ENCODE measurements at places on chromosomes 16 and 17. TPM values are rescaled to one million over a fixed set of nuclear protein-coding genes. Genes with fewer than 3 reads are reported as not detected.

GRCh38 chr17:41513168-41513547 is 5.5 kb downstream of the KRT15 start:
- no peak for DNase-seq
- H3K27me3 ChIP-seq: no peaks in the 10 kb centered on the region
- H3K27ac ChIP-seq: no peak overlapping the region
- peaks cover 44% of the 10 kb centered on the region for H3K36me3 ChIP-seq

DNA sequence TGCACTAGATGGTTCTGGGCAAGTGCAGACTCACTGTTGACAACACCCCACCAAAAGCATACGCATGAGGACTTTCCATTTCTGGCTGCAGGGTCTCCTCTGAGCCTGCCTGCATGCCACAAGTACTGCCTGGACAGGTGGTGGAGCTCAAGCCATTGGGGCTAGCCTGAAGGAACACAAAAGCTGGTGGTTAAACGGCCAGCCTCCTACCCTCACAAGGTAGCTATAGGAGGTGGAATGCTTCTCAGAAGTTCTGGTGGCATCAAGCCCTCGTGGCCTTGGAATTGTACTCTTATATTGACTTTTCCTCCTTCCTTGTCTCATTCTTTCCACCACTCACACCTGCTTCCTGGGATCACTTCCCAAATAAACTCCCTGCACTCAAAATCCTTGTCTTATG is 56.6 kb upstream of the BCAR1 start:
- H3K36me3 ChIP-seq: peaks cover 11% of the 10 kb centered on the region
- H3K27ac ChIP-seq: peak overlapping the region; percentile 54
- H3K27me3 ChIP-seq: no peaks in the 10 kb centered on the region
- no peak for DNase-seq
- peaks cover 41% of the 10 kb centered on the region for H3K4me1 ChIP-seq

GRCh38 chr16:847681-848445 is 47.3 kb upstream of the GNG13 start:
- H3K27me3 ChIP-seq: no peaks in the 10 kb centered on the region
- H3K36me3 ChIP-seq: peaks cover 5% of the 10 kb centered on the region
- H3K4me3 ChIP-seq: no peak overlapping the region
- no peaks in the 10 kb centered on the region for H3K4me1 ChIP-seq
- H3K27ac ChIP-seq: no peak overlapping the region

DNA sequence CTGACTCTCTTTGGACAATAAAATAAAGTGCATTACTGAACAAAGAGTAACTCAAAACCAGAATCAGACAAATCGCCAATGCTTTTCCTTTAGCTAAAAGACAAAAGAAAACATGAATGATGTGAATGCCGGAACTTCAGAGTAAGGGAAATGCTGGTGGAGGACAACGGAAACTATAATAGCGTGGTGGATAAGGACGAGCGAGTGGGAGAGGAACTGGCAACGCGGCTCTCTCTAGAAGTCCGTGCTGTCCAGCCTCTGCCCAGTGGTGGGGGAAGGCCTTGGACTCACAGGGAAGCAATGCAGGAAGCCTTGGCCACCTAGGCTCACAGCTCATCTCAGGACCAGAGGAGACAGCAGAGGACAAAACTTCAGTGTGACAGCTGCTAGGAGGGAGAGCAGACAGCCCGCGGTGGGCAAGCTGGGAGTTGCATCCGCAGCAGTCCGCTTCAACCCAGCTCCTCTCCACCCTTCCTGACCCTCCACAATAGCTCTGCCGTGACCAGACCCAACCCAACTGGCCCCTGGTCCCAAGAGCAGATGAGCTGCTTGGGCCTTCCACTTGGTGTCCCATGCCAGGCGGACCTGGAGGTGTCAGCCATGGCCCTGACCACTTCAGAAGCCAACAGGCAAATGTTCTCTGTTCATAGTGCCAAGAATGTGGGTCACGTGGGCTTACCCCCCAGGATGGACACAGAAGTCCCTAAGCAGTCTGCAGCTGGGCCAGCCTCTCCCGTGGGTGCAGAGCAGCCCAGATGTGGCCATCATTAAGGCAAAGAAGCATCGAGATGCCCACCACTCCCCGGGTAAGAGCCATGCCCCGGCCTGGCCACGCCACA is 5.3 kb upstream of the FAAP100 start:
- H3K4me3 ChIP-seq: no peak overlapping the region
- peaks cover 67% of the 10 kb centered on the region for H3K36me3 ChIP-seq
- H3K27ac ChIP-seq: no peak overlapping the region
- peaks cover 6% of the 10 kb centered on the region for H3K4me1 ChIP-seq

DNA sequence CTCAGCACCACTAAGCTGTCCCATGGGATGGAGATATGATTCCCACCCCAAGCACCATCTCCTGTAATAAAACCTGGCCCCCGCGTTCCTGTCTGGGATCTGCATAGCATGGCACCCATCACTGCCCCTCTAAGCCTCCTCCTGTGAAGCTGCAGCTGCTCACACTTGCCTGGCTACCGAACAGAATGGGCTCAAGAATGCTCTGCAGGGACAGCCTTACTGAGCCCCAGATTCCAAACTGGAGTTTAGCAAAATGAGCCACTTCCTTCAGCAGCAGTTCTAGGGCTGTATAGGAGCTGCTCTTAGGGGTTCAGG is 256.1 kb downstream of the CPPED1 start:
- H3K4me1 ChIP-seq: no peaks in the 10 kb centered on the region
- H3K27me3 ChIP-seq: no peaks in the 10 kb centered on the region
- H3K4me3 ChIP-seq: no peak overlapping the region
- H3K27ac ChIP-seq: no peak overlapping the region
- no peak for DNase-seq
- H3K36me3 ChIP-seq: no peaks in the 10 kb centered on the region

DNA sequence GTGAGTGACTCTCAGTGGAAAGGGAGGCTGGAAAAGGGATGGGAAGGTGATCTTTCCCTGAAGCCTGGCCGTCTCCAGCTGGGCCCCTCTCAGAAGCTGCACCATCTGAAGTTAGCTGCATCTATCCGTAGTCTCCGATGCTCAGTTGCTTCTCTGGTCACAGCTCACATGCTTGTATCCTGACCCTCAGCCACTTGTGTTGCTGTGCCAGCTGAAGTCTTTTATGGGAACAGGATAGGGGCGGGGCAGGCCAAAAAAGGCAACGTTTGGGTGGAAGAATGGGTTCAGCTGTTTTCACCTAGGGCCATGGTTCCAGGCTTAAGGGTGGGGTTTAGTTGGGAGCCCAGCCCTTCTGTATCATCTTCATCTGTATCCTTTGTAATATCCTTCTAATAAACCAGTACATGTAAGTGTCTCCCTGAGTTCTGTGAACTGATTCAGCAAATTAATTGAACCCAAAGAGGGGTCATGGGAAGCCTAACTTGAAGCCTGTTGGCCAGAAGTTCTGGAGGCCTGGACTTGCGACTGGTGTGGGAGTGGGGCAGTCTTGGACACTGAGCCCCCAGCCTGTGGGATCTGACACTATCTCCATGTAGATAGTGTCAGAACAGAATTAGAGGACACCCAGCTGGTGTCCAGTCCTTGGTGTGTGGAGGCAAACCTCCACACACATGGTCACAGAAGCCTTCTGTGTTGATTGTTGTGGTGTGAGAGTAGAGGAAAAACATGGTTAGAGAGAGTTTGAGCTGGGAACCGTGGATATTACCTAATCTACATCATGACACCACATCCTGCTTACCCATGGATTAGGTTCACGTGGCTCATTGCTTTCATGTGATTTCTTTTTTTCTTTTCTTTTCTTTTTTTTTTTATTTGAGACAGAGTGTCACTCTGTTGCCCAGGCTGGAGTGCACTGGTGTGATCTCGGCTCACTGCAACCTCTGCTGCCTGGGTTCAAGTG is 49.3 kb upstream of the FBXO47 start:
- no peaks in the 10 kb centered on the region for H3K27me3 ChIP-seq
- H3K4me3 ChIP-seq: no peak overlapping the region
- H3K27ac ChIP-seq: no peak overlapping the region

DNA sequence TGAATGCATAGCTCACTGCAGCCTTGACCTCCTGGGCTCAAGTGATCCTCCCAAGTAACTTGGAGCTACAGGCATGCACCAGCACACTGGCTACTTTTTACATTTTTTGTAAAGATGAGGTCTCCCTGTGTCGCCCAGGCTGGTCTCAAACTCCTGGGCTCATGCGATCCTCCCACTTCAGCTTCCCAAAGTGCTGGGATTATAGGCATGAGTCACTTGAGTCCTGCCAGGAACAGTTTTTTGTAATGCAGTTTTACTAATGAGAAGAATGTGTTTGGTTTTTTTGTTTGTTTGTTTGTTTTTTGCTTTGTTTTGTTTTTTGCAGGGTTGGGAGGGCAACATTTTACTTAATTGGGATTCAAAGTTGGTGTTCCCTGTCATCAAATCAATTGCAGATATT is 22.2 kb downstream of the SOST start:
- H3K27me3 ChIP-seq: no peaks in the 10 kb centered on the region
- no peaks in the 10 kb centered on the region for H3K36me3 ChIP-seq
- peaks cover 8% of the 10 kb centered on the region for H3K4me1 ChIP-seq
- no peak overlapping the region for H3K4me3 ChIP-seq

DNA sequence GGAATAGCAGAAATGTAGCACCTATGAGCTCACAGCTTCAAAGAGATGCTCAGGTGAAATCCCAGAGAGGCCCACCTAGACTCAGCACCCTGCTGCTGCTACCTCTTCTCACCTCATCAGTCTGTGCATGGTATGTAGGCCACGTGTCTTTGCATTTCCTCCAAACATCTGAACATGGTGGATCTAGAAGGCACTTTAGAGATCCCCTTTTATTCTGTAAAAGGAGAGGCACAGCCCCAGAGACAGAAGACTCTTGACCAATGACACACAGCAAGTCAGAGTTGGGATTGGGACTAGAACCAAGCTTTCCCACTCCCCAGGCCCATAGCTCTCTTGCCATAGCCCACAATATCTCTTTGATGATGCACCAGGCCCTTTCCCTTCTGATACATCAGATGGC is 19.4 kb upstream of the NKD1 start:
- no peaks in the 10 kb centered on the region for H3K36me3 ChIP-seq
- no peak overlapping the region for H3K27ac ChIP-seq
- H3K4me3 ChIP-seq: no peak overlapping the region
- H3K4me1 ChIP-seq: peaks cover 14% of the 10 kb centered on the region
- no peak for DNase-seq

DNA sequence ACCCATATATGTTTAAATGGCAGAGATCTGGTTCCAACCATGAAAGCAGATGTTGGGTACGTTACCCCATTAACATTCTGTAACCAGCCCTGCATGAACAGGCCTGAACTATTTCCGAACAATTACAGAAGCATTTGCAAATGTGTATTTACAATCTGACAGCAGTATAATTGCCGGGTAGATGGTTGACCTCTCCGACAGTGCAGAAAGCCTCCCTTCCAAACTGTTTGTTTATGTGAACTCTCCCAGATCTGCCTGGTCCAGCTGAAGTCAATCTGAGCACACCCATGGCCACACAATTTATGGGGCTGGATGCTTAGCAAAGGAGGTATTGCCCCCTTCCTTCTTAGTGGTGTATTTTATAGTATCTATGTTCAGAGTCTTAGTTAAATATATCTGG is 21.8 kb downstream of the NUDT7 start:
- H3K36me3 ChIP-seq: peaks cover 6% of the 10 kb centered on the region
- H3K27ac ChIP-seq: no peak overlapping the region
- DNase-seq: no peak
- peaks cover 21% of the 10 kb centered on the region for H3K27me3 ChIP-seq

DNA sequence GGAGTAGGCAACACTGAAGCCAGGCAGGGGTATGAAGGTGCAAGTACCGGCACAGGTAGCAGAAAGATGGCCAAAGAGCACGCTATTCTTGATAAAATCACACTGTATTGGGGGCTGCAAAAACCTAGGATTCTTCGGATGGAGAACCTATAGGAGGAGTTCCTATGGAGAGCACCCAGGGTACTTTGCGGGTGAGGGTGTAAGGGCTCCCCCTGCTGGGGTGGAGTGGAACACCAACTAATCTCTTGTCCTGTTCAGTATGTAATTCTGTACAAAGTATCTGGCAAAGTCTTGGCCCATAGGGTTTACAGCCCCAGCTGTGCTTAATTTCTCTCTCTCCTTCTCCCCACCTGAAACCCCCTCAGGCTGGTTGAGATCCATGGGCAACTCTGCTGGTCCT is 393.1 kb upstream of the ASIC2 start:
- H3K36me3 ChIP-seq: no peaks in the 10 kb centered on the region
- no peak overlapping the region for H3K4me3 ChIP-seq
- no peaks in the 10 kb centered on the region for H3K4me1 ChIP-seq
- no peak overlapping the region for H3K27ac ChIP-seq
- H3K27me3 ChIP-seq: no peaks in the 10 kb centered on the region
- DNase-seq: no peak

GRCh38 chr17:47763913-47764582 is 31.0 kb downstream of the TBX21 start:
- H3K27me3 ChIP-seq: peaks cover 47% of the 10 kb centered on the region
- no peak overlapping the region for H3K27ac ChIP-seq
- no peaks in the 10 kb centered on the region for H3K36me3 ChIP-seq
- no peaks in the 10 kb centered on the region for H3K4me1 ChIP-seq
- H3K4me3 ChIP-seq: no peak overlapping the region

DNA sequence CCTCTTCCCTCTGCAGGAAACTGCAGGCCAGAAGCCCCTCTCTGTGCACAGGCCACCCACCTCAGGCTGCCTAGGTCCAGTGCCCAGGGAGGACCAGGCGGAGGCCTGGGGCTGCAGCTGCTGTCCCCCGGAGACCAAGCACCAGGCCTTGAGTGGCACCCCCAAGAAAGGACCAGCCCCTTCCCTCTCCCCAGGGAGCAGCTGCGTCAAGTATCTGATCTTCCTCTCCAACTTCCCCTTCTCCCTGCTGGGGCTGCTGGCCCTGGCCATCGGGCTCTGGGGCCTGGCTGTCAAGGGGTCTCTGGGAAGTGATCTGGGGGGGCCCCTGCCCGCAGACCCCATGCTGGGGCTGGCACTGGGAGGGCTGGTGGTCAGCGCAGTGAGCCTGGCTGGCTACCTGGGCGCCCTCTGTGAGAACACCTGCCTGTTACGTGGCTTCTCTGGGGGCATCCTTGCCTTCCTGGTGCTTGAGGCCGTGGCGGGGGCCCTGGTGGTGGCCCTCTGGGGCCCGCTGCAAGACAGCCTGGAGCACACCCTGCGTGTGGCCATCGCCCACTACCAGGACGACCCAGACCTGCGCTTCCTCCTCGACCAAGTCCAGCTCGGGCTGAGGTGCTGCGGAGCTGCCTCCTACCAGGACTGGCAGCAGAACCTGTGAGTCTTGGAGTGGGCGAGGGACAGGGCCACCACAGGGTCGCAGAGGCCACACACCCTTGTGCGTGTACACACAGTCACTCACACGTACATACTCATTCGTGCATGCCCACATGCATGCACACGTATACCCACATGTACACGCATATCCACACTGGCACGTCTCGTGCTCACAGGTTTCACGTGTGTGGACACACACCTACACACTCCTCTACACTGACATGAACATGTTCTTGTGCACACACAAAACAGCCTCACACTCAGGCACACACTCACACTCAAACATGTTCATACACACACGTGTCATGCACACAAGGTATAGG is 8.3 kb downstream of the TSPAN10 start:
- H3K27me3 ChIP-seq: no peaks in the 10 kb centered on the region
- H3K4me1 ChIP-seq: peaks cover 6% of the 10 kb centered on the region
- H3K27ac ChIP-seq: no peak overlapping the region
- H3K4me3 ChIP-seq: no peak overlapping the region
- H3K36me3 ChIP-seq: peaks cover 6% of the 10 kb centered on the region

GRCh38 chr16:68074850-68075555 is 10.2 kb upstream of the NFATC3 start:
- no peaks in the 10 kb centered on the region for H3K27me3 ChIP-seq
- H3K36me3 ChIP-seq: peaks cover 48% of the 10 kb centered on the region
- no peak for DNase-seq
- no peak overlapping the region for H3K4me3 ChIP-seq
- H3K4me1 ChIP-seq: peaks cover 5% of the 10 kb centered on the region
- no peak overlapping the region for H3K27ac ChIP-seq

The TBC1D3 gene
- 3.6 TPM for total RNA-seq

All from MCF 10A (cell line).